Ascending aorta (tissue), 2 donors: ENCODE measurements at places on chromosomes 2 and 18.
A peak's percentile ranks its signal among the peaks of the same experiment; 100 is the strongest.

DNA sequence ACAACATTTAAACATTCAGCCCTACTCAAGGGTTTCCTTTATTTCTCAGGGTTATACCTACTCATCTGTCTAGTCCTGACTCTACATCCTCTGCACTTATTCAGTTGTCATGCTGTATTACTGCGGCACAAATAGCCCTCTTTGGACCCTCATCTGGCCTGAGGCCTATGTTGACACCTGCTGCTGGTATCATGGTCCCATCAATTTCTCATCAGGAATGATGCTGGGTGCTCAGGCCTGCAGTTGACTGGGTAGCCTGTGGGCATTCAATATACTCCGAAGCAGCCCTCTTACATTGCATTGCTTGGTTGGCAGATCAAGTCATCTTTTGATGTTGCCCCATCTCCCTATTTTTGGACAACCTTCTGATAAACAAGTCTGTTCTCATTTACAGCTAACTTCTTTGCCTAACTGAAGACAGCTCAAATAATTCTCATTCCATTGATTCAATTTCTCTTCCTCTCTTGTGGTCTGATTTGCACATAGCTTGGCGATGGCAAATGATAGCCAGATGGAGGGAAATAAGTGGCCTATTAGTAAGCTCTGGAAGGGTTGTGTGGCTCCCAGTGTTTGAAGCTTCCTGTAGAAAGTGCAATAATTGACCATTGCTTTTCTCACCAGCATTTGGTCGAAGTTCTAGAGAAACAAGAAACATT, 19.1 kb upstream of the MC4R start:
- DNase-seq: no peak

GRCh38 chr2:18117592-18117991, 239.1 kb downstream of the KCNS3 start:
- no peak for DNase-seq

- DNase-seq: no peak
These were observed 434.0 kb upstream of the SPHKAP start for GRCh38 chr2:228615496-228615895.

- no peak for DNase-seq
These were observed 200.7 kb downstream of the BCL11A start for GRCh38 chr2:60352491-60353405.

DNA sequence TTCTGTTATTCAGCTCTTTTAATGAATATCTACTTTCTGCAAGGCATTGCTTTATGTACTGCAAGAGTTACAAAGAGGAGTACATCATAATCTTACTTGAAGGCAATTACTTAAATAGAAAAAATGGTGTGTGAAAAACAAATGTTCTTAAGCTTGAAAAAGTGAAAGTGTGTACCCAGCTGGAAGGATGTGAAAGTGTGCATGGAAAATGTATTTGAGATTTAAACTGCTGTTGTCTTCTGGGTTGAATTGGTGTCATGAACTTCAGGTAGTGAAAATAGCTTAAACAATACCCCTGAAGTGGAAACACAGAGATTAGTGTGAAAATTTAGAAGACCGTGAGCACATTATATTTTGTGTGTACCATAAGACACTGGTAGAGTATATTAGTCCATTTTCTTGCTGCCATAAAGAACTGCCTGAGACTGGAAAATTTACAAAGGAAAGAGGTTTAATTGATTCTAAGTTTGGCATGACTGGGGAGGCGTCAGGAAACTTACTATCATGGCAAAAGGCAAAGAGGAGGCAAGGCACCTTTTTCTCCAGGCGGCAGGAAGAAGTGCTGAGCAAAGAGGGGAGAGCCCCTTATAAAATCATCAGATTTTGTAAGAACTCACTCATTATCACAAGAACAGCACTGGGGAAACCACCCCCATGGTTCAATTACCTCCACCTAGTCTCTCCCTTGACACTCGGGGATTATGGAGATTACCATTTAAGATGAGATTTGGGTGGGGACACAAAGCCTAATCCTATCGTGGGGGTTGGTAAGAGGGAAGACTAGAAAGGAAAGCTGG, 38.8 kb downstream of the SCN2A start:
- no peak for DNase-seq

- no peak for DNase-seq
These were observed 106.7 kb downstream of the DYSF start for GRCh38 chr2:71559828-71560637.

- no peak for DNase-seq
These were observed 11.1 kb downstream of the COLEC11 start for GRCh38 chr2:3606028-3606369.

DNA sequence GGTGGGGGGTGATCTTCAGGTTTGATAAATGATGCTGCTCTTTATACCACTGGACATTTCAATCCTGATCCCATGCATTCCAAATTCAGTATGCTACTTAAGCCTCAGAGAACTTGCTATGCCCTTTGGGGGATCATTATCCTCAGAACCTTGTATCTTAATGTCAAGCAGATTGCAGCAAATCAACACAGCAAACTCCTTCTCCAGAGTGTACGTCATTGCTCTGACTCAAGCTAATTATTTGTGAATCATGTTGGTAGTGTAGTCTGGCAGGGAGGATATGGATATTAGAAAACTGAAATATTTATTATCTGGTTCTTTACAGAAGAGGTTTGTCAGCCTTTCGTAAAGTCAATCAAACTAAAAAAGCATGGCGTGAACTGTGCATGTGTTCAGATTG, 562.5 kb upstream of the FAM98A start:
- DNase-seq: no peak

GRCh38 chr2:3498783-3499394, 20.4 kb downstream of the ADI1 start:
- DNase-seq: no peak

DNA sequence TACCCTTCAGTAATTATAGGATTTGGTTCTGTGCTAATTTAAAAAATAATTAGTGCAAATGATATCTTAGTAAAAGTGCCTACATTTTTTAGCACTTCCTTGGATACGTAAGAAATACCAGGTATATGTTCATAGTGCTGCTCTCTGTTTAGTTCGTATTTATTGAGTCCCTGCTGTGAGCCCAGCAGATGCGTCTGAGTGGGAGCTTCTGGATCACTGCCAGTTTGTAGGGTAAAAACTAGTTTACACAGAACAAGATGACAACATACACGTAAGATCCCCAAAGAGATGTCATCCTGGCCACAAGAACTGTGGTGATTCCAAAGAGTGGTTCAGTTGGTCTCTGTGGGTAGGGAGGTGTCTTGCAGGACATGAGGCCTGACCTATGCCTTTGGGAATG, 103.2 kb downstream of the CTIF start:
- DNase-seq: no peak

DNA sequence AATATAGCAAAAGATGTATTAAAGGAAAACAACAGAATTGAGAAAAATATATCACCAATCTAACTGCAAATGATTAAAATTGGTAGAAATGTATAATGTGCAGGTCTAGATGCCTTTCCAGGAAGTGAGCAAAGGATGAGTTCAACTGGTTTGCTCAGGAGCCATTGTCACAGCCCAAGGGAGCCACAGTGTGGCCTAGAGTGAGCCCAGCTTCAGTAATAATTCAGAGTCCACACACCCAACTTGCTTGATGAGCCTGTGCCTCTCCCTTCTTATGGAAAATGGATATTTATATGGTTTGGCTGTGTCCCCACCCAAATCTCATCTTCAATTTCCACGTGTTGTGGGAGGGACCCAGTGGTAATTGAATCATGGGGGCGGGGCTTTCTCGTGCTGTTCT, 92.2 kb upstream of the ASAP2 start:
- DNase-seq: peak; percentile 8

- no peak for DNase-seq
These were observed 8.6 kb downstream of the SDC1 start for GRCh38 chr2:20216130-20217025.

- DNase-seq: no peak
These were observed 292.0 kb downstream of the PRKCE start for GRCh38 chr2:45943219-45944044.

DNA sequence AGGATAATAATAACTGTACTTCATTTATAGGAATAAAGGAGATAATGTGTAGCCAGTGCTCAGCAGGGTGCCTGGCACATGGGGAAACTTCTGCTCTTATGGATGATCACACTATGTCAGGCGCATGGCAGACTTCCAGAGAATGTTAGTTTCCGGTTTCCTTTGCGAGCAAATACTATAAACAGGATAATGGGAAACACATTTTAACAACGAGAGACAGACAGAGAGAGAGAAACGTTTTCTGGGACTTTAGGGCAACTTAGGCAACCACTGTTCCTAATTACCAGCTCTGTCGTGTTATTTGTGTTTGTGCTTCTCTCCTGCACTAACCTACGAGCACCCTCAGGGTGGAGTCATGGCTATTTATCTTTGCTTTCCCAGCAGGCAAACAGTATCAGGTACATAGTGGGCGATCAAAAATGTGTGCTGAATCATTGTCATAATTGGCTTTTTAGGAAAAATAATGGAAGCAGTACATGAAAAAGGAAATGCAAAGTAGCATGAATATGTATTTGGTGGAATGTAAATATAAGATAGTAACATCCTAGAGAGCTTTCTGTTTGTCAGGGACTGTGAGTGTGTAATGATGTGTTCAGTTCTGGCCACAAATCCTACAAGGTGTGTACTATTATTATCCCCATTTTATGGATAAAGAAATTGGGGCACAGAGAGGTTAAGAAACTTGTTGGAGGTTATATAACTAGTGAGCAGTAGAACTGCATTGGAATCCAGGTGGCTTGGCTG, 36.8 kb upstream of the IGFBP2 start:
- no peak for DNase-seq

DNA sequence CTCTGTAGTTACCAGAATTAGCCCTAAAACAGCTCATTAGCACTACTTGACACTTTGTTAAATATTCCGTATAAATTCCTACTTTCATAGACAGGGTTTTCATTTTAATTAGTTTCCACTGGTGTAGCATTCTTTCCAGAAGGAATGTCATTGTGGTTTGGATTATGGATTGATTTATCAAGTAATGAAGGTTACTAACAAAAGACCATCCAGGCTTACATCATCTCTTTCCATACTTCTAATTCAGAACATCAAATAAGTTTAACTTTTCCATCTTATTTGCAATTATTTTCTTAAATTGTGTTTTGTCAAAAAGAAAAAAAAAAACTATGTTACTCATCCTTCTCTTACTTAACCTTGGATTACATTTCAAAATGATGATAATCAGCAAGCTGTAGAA, 231.8 kb upstream of the SPOPL start:
- no peak for DNase-seq

- DNase-seq: no peak
These were observed 27.6 kb upstream of the GMCL1 start for GRCh38 chr2:69801745-69802290.

DNA sequence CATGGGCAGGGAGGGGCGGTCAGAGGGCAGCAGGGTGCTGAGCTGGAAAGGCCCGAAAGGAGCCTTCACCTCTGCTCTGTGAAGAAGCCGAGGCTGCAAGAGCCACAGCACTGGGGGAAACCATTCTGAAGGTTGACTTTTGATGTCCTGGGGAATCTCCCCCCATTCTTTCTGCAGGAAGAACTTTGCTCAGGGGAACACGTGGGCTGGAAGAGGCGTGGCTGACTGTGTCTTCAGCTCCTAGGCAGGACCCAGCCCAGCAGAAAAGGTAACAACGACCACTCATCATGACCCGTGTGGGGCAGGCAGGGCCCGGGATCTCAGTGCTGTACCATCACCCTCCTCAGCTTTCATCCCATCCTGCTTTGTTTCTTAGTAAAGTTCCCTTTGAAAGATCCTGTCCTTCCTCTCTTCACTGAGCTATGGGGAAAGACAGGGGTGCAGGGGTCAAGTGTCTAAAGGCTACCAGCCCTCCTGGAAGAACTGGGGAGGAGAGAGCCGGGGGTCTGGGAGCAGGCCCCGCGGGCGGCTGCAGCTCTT, 312.7 kb downstream of the CELF4 start:
- no peak for DNase-seq

- DNase-seq: no peak
These were observed 6.6 kb downstream of the DLX2 start for GRCh38 chr2:172095905-172096625.

GRCh38 chr2:235325151-235325550, 168.7 kb upstream of the AGAP1 start:
- DNase-seq: no peak

DNA sequence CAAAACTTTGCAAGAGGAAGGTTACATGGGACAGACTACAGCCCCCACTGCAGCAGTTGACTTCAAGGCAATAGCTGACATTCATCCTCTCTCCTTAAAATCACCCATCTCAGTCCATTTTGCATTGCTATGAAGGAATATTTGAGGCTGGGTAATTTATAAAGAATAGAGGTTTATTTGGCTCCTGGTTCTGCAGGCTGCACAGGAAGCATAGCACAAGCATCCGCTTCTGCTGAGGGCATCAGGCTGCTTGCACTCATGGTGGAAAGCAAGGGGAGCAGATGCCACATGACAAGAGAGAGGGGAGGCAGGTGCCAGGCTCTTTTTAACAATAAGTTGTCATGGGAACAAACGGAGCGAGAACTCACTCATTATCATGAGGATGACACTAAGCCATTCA, 646.0 kb downstream of the ZEB2 start:
- no peak for DNase-seq
